H9 (cell line): ENCODE measurements at places on chromosomes 1 and 21. TPM values are rescaled to one million over a fixed set of nuclear protein-coding genes. Genes with fewer than 3 reads are reported as not detected.

C1orf53 gene
- 0.99 and 1.4 TPM in 2 replicates for total RNA-seq

CELA2A gene
- total RNA-seq = not detected in 2 replicates

NADK gene
- total RNA-seq = 104 and 105 TPM in 2 replicates

SLAMF6 gene
- not detected in 2 replicates for total RNA-seq

DNA sequence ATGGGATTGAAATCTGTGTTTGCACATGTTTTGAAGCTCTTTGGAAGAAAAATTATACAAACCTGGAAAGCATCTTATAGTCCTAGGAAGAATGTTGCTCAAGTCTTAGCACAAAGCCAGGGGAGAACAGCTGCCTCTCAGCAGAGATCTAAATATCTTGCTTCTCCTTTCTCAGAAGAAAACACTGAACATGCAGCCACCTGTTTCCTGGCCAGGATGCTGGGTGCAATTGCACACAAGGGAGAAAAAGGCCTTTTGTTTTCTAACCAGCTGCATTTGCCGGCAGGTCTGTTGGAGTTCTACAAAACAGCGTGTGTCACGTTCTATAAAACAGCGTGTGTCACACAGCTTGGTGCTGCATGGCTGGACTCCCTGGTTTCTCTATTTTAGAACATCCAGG, 259.6 kb upstream of the PLD5 start:
- DNase-seq = no peak

GRCh38 chr21:15164678-15165303, 100.0 kb upstream of the NRIP1 start:
- no peak for DNase-seq

DNA sequence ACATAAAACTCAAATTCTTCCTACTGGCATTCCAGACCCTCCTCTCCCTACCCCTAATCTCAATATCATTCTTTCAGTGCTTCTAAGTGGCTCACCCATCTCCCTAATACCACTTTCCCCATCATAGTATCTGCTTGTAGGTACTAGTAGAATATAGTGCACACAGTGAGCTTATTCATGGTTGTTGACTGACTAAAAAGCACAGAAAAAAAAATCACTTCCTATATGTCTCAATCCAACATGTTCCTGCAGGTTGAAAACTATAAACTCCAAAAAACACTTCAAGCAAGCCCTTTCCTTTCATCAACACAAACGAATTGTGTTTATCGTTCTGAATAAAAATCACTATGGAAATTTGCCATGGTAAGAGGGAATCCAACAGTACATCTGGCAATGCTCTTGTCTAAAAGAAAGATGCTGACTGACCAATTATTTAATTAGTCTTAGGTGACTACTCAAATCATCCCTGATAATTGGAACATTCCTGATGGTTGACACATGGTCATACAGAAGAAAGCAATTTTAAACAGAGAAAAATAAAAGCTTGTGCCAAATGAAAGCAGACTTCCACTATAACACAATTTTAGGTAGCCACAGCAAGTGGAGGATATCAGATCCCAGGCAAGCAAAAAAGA, 87.1 kb downstream of the NDUFS5 start:
- DNase-seq = no peak

- DNase-seq = no peak
Observed at GRCh38 chr1:210769473-210769872, 364.5 kb downstream of the KCNH1 start.

DNA sequence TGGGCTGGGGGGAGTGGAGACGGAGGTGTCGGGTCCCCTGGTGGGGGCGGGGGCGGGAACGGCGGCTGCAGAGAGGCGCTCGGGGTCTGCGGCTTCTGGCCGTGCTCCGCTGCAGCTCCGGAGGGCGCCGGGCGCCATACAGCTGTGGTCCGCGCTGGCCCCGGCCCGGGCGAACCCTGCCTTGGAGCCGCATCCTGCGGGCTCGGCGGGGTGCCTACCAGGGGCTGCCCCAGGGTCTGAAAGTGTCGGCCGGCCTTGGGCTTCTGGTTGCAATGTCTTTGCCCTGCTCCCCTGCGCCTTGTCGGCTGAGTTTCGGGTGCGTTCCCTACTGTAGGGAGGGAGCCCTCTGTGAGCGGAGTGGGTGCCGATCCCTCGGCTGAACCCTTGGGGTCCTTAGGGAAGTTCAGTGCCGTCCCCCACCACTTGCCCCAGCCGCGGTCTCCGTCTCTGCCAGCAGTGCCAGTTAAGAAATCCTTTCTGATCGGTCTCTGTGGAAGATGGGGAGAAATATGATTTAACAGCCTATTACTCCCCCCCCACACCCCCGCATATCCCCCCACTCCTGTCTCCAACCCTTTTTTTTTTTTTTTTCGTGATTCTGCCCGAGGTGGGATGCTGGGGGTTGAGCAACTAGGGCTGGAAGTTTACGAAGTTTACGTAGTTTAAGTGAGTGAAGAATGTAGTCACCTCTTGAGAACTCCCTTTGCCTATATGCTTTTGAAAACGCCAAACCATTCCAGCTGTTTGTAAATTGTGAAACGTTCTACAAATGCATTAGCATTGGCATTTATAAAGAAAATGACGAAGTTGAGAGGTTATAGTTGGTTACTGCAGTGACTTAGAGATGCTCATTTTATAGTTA, 588 bp downstream of the NEXN start:
- DNase-seq = peak; percentile 68

GRCh38 chr1:178241837-178242236, 147.9 kb downstream of the RASAL2 start:
- DNase-seq = no peak

- DNase-seq = peak; percentile 78
Observed at GRCh38 chr1:207981976-207982375, 71.1 kb upstream of the CD34 start.

GRCh38 chr1:213572912-213573647, 414.7 kb upstream of the PROX1 start:
- no peak for DNase-seq

DNA sequence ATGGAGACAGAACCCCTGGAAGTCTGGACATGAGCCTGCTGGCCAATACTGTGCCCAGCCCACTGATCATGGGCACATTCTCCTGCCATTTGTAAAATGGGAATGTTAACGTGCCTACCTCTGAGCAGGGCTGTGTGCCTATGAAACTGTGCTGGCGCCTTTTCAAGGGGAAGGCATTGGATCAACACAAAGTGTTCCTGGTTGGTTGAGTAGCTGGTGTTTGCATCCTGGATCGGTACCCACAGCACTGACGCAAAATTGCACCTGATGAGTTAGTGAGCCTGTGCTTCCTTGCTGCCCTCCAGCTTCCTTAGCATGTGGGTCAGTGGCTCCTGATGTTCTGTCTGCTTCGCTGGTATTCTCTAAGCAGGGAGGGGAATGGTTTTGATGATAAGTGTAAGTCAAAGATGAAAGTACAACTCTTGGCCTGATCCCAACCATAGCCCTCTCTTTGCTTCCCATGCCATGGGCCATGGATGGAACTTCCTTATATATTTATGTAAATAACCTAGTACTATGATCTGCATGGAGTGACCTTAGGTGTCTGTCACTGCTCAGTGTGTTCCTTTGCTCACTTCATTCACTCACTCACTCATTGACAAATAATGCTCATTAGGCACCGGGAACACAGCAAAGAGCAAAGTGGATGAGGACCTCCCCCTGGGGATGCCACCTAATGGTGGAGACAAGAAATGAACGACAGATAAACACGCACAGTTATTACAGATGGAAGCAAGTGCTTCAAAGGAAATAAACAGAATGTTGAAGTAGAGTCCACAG, 22.7 kb downstream of the MAB21L3 start:
- no peak for DNase-seq

DNA sequence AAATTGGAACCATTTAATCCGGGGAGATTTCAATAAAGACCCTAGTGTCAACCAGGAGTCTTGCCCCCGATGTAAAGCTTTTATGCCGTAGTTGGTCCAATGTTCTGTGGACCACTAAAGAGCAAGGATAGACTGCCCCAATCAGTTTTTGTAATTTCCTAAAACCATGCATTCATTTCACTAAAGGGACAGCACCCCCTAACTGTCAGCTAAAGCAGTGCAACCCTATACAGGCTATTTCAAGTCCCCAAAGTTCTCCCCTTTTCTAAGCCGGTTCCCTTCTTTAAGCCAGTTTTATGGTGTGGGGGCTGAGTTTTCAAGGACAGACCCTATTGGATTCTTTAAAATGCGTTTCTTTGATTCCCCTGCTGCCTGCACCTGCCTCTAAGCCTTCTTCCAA, 12.7 kb upstream of the PDPN start:
- no peak for DNase-seq

- no peak for DNase-seq
Observed at GRCh38 chr1:103146166-103146565, 37.8 kb upstream of the COL11A1 start.

- no peak for DNase-seq
Observed at GRCh38 chr1:67732750-67733151, 47.8 kb downstream of the GADD45A start.

DNA sequence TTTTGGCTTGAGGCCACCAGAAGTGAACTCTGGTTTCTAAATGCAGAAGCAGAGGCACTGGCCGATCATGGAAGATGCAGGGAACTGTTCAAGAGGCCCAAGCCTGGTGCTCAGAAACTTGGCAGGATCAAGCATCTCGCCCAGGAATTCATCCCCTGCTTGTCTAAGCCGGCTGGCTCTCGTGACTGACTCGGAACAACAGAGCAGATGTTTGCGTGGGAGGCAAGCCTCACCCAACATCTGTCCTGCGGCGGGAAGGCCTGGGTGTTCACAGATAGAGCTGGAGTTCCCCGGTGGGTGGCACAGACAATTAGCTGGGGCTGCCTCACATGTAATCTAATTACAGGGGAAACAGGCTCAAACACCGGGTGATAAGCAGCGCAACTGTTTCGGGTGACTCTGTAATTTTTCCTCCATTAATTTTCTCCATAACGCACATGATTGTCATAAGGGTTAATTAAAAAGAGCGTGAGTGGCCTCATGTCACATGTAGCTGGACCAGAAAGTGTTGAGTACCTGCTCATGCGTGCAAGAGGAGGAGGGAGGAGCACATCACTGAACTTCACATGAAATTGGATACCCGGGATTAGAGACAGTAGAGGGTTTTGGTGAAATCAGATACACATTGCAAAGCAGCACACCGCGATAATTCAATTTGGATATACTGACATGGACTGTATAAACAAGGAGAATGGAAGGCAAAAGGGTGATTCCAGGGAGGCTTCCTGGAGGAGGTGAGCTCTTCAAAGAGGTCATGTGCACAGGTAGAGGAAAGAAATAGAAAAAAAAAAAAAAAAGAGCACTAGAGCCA, 180.0 kb downstream of the ETS2 start:
- no peak for DNase-seq

DNA sequence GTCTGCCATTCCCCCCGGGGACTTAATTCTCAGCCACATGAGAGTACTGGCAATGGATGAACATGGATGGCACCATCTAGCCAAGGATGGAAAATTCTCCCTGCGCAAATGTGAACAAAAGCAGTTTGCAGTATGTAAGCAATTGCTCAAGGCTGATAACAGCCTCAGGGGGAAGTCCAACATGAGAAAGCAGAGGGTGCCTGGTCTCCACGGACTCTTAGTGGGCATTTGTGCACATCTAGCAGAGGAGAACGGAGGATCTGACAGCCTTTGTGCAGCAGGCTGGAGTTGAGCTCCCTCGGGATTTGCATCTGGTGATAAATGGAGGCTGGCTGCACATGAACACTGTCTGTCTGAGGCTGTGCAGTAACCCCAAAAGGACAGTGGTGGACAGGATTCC, 13.9 kb upstream of the OLIG1 start:
- DNase-seq = no peak

GRCh38 chr1:184212649-184213314, 161.3 kb downstream of the TSEN15 start:
- DNase-seq = no peak

DNA sequence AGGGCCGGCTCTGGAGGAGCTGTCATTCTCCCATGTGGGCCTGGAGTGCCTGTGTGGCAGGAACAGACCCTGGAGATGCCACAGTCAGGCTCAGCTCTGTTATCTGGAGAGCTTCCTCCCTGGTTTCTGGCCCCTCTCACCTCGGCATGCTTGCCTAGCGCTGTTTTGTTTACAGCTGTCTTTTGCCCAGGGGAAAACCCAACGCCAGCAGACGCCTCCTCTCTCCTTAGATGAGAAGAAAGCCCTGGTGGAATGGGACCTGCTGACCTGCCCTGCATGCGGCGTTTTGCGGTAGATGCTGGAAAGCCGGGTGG, 104.9 kb downstream of the CRYAA start:
- DNase-seq = no peak

- no peak for DNase-seq
Observed at GRCh38 chr1:159012495-159012894, 2.8 kb downstream of the IFI16 start.
